ENCODE measurements at places on chromosomes 1 and 21.

DNA sequence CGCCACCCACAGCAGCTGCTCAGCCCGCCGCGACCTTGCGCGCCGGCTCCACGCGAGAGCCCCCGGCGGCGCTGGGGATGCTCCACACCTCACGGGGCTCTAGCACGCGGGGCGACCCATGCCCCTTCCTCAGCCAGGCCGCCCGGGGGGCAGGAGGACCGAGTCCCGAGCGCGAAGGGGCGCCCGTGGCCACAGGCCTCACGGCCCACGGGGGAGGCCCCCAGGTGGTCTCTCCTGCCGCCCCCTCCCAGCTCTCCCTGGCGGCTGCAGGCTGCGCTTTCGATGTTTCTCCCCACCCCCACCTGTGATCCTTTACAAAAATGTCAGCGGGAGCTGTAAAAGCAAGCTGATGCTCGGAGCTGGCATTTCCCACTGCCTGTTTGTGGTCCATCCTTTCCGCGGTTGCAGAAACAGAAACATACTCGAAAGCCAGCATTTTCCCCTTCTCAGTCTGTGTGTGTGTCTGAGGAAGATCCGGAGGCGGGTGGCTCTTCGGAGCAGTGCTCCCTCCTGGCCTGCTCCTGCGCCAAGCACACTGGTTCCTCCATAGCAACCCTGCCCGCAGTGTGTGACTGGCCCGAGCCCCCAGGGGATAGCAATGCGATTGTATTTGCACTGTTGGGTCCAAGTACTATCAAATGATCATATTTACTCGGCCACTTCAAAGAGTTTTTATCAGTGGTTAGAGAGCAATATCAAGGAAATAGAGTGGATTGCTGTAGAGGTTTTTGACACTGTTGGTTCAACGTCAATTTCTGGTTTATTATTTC, 2.1 kb downstream of the KIF26B start:
- DNase-seq = no peak

GRCh38 chr1:224472806-224473205, 38.2 kb upstream of the WDR26 start:
- DNase-seq = no peak

- DNase-seq = no peak
These were observed 4.8 kb upstream of the HEATR1 start for GRCh38 chr1:236608930-236609726.

- no peak for DNase-seq
These were observed 26.7 kb upstream of the C8B start for GRCh38 chr1:56992318-56993125.

- DNase-seq = no peak
These were observed 29.2 kb downstream of the ST7L start for GRCh38 chr1:112589766-112590165.
